ENCODE measurements at places on chromosomes 2 and 18.
A peak's percentile ranks its signal among the peaks of the same experiment; 100 is the strongest.

GRCh38 chr2:221517696-221518151 is 54.4 kb downstream of the EPHA4 start:
- no peak for DNase-seq

GRCh38 chr2:194182888-194183287 is 1474.1 kb upstream of the SLC39A10 start:
- no peak for DNase-seq

GRCh38 chr18:66872277-66872676 is 268.4 kb upstream of the CDH19 start:
- DNase-seq, result no peak

DNA sequence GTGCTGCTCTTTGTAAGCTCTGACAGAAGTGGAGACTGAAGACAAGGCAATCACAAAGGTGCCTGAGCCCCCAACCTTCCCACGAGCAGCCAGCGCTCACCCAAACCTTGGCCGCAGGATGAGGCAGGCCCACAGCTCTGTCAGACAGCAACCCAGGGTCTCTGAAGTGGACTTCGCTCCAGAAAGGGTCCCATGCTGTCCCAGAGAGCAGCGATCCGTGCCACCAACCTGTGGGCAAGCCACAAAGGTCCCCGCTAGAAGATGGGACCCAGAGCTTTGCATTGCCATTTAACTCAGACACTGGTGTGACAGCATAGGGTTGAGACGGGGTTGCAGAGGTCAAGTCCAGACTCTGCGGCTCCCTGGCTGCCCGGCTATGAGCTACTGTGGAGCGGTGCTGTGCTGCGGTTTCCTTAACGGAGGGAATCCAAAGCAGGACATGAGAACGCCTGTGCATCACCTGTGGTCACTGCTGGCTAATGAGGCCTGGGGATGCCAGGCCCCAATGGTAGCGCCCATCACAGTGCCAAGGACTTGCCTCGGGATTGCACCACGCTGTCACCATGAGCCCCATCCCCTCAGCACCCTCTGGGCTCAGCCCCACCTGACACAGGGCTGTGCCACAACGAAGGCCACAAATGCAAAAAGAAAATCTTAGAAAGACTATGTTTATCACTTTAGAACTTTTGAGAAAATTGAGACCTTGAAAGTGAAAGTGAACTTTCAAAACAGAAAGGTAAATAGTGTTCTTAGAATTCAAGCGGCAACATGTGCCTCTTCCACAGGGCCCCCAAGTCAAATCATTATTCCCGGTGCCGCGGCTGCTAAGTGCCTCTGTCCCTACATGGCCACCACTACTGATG is 103.4 kb downstream of the HDAC4 start:
- DNase-seq, result no peak

DNA sequence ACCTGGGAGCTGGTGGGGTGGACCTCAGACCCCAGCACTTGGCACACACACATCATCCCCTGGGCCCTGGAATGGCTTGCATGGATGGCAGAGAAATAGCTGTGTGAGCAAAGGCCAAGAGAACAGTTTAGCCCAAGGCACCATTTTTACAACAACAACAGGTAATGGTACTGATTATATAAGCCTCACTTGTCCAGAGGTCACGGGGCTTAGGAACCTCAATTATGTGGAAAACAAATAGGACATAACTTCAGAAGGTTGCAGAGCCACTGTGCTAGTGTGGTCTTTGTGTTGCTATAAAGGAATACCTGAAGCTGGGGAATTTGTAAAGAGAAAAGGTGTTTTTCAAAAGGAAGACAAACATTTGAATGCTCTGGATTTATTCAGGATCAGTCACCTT is 13.2 kb downstream of the STEAP3 start:
- DNase-seq, result no peak

- peak; percentile 51 for DNase-seq
These were observed 406.1 kb upstream of the NRP2 start for GRCh38 chr2:205276116-205276777.

DNA sequence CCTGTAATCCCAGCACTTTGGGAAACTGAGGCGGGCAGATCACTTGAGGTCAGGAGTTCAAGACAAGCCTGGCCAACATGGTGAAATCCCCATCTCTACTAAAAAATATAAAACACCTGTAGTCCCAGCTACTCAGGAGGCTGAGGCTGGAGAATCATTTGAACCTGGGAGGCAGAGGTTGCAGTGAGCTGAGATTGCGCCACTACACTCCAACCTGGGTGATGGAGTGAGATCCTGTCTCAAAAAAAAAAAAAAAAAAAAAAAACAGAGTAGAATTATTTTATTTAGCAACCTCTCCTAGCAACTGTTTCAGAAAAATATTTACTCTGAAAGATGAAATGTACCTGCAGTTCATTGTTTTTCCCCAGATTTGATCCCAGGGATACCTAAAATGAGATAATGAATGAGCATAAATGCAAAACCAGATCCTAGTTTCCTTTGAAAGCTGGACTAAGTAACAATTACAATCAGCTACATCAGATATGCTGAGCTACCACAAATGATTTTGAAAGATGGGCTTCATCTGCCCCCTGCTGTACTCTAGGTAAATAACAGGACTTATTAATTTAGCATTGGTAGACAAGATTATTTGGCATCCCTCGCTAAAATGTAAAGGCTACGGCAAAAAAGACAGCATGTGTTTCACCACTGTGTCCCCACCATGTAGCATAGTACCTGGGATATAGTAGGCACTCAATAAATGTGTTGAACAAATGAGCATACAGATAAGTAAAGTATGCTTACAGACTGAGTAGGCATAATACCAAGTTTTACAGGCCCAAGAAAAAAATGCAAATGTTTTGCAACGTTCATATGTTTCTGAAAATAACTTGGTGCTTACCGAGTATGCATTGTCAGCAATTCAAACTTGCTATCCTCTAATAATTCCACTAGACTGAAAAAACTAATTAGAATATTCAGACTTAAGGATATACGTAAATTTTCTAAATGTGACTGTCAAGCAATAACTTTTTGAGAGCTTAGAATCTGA is 102.5 kb downstream of the ATL2 start:
- DNase-seq, result peak; percentile 73

- DNase-seq, result peak; percentile 55
These were observed 133.4 kb downstream of the HDAC4 start for GRCh38 chr2:239267288-239267951.

DNA sequence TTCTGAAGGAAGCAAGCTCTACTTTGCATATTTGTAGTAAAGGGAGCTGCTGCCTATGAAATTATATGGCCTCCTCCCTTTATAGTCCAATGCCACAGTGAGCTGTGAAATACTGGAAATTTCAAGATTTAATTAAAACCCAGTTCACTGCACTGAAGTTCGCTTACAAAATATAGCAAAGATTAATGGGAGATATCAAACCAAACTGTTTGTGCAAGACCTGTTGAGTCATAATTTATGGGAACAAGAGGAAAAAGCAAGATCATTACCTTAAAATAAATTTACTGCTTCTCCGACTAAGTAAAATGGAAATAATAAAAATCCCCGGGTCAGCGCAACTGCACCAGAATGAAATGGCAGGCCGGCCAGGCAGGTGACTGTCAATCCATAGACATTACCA is 215.5 kb upstream of the RAB6C start:
- no peak for DNase-seq

DNA sequence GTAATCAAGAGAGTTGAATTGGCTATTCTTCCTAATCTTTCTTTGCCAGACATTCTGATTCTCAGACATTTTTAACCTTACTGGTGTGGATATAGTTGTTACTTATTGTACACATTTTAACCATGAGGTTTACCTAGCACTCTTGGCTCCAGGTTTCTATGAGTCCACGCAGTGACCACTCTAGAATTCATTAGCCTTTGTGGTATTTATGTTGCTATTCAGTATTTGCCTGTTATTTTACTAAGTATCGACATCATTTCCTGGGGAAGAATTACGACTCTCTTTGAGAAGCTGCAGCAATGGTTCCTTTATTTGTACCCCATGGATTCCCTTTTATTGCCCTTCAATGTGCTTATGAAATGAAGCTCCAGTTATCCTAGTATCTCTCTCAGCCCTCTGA is 120.7 kb downstream of the RDH14 start:
- DNase-seq, result no peak

DNA sequence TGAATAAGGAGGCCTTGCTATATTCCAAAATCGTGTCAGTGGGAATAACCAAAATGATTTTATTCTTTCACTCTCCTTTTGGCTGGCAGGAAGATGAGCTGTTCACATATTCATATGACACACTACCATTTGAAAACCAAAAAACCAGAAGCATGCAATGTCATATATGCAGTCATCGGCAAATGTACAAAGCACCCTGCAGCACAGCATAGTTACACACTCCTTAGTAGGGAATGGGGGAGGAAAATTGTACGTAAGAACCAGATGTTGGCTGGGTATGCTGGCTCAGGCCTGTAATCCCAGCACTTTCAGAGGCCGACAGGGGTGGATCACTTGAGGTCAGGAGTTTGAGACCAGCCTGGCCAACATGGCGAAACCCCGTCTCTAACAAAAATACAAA is 176.6 kb downstream of the GFPT1 start:
- no peak for DNase-seq

- DNase-seq, result peak; percentile 21
These were observed 15.1 kb downstream of the HOXD3 start for GRCh38 chr2:176172007-176172894.

- DNase-seq, result no peak
These were observed 25.1 kb downstream of the DOCK10 start for GRCh38 chr2:225017098-225017685.

GRCh38 chr18:70380915-70381896 is 92.4 kb downstream of the SOCS6 start:
- DNase-seq, result peak; percentile 66

DNA sequence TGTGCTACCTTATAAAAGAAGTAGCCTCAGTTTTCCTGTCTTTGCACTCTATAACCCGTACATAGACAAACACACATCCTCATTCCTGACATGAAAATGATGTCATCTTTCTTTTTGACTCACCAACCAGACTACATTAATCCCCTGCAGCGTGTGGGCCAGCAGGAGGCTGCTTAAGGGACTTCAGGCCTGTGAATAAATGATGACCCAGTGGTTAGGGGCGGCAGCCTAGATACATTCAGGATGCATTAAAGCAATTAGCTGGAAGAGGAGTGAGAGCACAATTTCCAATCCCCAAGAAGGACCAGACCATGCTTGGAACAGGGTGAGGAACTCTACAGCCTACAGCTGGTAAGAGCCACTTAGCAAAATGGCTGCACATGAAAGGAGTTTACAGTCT is 57.3 kb upstream of the KLF7 start:
- no peak for DNase-seq

DNA sequence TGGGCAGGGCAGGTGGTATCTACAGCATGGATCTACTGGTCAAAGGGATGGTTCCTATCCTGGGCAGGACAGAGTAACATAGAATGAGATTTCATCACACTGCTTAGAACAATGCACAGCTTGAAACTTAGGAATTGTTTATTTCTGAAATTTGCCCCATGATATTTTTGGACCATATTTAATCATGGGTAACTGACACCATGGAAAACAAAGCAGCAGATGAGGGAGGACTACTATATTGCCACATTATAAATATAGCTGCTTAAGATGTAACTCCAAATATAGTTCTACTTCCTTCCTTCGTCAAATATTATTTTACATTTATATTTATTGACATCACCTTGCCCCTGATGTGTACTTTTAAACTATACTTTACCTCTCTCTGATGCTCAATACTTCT is 254.7 kb downstream of the PTPRM start:
- no peak for DNase-seq

Measured in neural progenitor cell (in vitro differentiated cells).